ENCODE measurements at places on chromosomes 3 and 15.

- DNase-seq = no peak
Observed at GRCh38 chr3:184377374-184377773, 633 bp downstream of the THPO start.

- no peak for DNase-seq
Observed at GRCh38 chr3:146747051-146747450, 141.9 kb upstream of the PLSCR5 start.

GRCh38 chr3:17329927-17330326, 412.5 kb downstream of the TBC1D5 start:
- DNase-seq = no peak

GRCh38 chr15:47856071-47856470, 138.8 kb downstream of the SEMA6D start:
- no peak for DNase-seq

GRCh38 chr3:63193647-63194046, 84.5 kb upstream of the SYNPR start:
- no peak for DNase-seq

- no peak for DNase-seq
Observed at GRCh38 chr3:158785972-158786371, 15.9 kb upstream of the MFSD1 start.

DNA sequence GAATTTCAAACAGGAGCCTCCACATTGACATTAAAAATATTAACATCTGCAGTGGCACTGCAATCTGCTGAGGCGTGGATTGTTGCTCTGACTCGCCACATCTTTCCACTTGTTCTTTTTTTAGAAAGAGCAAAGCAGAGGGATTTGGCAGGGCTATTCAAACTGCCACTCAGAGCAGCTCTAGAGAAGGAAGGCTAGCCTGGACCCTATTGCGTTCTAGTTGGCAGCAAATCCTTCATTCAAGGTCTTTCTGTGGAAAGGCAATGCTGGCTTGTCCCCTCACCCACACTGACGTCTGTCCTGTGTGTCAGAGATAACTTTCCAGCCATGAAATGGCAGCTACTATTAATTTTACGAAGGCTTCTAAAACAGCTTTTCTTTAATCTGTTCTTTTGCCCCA, 483.2 kb upstream of the SGO1 start:
- no peak for DNase-seq

DNA sequence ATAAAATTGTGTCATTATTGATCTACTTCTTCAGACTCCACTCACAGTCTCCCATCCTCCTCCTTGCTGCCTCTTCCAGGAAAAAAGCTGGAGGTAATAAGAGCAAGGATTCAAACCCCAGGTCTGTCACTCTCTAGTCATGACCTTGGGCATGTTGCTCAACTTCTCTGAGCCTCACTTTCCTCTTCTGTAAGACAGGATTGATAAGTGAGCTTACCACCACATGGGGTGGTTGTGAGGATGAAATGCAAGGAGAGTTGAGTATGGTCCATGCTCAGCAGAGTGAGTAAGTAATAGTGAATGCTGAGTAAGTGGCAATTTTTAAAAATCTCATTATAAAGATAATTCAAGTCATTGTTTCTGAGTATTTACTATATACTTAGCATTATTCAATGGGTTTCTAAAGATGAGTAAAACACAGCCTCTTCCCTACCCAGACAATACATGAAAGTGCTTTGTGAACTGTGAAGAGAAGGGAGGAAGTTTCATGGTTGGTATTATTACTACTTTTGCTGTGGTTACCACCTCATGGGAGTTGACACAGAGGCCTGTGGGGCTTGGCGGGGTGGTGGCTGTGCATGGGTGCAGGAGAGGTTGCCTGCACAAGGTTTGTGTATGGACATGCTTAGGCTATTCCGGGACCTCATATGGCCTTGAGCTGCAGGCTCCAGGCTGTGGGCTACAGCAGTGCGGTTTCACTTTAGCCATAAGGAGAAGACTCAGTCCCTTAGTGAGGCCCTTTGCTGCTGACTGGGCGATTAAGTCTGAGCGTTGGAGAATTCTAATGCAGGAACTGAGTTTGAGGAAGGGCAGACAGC, 30.0 kb downstream of the SLC6A11 start:
- DNase-seq = no peak

DNA sequence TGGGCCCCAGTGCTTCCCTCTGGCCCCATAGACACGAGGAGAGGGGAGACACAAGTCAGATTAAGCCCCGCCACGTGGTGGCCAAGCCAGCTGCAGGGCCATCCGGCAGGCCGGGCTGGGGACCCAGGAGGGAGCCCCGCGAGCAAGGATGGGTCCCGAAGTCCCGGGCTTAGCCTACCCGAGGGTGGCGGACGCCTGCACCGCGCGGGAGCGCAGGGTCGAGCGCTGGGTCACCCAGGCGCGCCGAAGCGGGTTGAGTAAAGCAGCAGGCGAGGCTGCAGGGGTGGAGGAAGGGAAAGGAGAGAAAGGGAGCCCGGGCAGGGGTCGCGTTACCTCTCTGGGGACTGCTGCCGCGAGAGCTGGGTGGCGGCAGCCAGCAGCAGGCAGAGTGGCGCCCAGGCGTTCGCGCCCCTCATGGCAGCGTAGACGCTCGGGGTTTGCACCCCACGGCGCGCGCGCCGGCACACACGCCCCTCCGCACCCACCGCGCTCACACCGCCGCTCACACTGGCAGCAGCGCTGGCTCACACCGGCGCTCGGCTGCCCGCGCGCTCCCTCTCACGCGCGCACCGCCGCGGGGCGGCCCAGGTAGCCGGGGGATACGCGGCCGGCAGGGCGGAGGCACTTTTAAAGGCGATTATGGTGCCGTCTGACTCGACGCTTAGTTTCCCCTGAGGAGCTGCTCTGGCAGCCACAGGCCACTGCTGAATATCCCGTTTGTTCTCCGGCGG, at the start of gene PCOLCE2:
TSS of gene PCOLCE2 (minus strand) at position 603 of the 731 bp plus-strand sequence. CDS start at position 416, 187 bp downstream.
- DNase-seq = no peak

DNA sequence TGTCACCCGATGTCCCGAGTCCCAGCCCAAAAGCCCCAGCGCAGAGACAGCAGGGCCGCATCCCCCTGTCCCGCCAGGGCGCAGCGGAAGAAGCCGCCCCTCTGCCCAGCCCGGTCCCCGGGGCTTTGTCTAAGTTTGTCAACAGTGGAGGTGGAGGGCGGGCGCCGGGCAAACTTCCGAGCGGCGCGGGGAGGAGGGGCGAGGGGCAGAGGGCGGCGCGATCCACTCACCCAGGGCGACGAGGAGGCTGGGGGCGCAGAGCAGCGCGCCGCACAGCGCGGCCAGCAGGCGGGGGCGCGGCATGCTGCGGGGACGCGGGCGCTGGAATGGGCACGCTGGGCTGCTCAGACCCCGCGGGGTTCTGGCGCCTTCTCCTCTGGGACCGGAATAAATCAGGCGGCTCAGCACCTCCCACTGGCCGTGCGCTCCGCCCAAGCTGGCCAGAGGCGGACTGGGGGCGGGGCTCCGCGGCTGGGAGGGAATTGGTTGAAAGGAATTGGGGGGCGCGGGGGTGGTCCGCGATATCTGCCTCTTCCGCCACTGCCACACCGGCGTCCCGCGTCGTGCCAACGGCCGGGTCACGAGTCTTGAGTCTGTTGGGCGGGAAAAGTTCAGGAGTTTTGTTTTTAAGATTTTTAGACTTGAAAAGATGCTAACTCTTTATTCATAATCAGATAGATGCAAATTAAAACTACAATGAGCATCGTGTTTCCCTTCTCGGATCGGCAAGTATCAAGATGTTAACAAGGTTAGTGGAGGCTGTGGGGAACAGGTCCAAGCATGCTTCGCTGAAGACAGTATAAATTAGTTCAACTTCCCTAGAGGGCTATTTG, at the start of gene MFGE8:
TSS of gene MFGE8 (minus strand) at position 363 of the 833 bp plus-strand sequence. CDS start at position 303, 60 bp downstream.
- DNase-seq = peak; percentile 67

DNA sequence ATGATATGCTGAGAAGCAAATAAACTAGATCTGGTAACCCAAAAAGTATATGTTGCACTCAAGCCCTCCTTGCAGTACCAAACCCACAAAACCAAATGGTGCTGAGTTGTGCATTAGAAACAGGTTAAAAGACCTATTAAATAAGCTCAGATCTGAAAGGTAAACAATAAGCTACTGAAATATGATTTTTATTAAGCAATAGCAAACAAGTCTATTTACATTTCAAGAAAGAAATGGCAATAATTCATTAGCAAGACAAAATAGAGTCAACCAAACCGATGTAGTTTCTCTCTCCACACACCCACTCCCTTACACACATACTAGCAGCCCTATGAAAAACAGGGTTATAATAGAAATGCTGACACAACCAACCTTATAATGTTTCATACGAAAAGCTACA, 760.3 kb downstream of the FHIT start:
- DNase-seq = no peak

- DNase-seq = peak; percentile 30
Observed at GRCh38 chr3:196186651-196187573, 24.3 kb downstream of the ZDHHC19 start.

GRCh38 chr15:33149919-33150318, 44.6 kb downstream of the FMN1 start:
- DNase-seq = no peak

DNA sequence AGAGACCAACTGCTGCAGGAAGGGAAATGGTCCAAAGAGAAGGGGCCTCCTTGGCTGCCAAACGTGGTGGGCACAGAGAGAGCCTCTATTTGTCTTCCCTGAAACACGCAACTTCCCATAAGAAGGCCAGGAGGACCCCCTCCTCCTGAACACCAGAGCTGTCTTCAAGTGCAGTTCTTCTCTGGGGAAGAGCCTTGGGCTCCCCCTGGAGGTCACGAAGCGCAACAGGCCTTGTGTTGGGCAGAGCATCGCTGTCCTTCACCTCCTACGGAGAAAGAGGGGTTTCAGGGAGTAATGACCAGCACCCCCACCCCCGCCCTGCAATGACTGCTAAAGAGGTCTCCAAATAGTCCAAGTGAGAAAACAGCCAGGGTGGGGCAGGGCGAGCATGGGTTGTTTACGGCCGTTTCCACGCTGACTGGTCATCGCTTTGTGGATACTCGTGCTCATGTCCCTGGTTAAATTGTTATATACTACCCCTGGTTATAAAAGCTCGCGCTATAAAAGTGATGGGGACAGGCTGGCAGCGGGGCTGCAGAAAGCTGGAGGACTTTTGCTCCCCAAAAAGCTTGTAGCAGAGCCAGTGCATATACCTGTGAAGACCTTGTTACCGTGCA, 397.5 kb upstream of the ATP10A start:
- no peak for DNase-seq

DNA sequence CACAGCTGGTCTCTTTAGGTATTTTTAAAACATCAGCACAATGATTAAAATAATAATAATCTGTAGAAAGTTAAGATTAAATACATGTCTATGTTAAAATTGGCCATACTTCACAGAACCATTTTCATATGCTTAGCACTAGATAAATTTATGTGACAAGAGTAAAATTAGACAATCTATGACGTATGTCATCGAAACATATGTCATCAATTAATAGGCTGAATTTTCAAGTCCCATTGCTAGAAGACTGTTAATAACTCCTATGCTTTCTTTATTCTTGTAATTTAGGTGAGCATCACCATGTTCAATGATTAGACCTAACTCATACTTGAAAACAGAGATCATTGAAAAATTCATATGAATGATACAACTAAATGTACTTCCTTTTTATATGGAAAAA, 593.3 kb upstream of the KCNMB2 start:
- no peak for DNase-seq

DNA sequence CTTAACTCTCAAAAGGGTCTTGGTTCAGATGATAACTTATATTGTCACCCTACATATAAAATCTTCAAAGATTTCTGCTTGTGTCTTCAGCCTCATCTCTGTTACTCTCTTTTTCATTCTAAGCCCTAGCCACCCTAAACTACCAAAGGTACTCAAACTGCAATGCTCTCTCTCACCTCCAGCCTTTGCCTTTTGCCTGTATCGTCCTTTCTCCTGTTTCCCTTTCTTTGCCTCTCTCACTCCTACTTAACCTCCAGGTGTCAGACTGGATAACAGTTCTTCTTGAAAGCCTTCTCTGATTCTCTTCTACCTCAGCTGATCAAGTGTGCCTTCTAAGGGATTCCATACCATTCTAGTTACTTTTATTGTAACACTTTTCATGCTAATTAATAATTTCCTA, 149.8 kb downstream of the SERPINI1 start:
- DNase-seq = no peak

DNA sequence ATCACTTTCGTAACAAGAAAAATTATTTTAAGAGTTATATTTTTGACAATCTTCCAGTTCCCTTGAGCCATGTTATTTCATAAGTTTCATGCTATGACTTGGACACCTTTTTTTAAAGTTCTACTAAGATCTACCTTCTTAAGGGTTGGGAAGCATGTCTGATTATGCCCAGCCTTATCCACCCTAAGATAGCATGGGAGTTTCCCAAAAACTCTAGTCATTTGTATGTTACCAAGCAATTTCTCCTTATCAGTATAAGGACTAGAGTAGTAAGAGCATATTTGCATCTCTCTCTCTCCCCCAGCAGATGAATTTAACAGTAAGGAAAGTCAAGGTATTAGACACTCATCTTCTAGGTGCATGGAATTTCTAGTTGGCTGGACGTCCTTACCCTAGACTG, 85.1 kb upstream of the NTRK3 start:
- no peak for DNase-seq

DNA sequence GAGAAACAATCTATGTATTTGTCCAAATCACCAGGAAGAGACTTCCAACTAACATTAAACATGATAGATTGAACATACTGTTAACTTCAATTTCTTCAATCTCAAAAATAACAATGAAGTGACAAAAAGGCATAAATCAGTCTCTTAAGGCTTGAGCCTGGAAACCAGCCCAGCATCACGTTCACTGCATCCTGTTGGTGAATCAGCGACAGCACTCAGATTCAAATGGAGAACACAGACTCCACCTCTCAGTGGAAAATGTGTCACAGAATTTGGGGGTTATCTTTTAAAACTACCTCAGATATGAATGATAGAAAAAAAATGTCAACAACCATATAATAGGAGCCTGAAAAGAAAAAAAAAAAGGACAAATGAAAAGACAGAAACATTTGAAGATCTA, 212.0 kb downstream of the MINAR1 start:
- DNase-seq = no peak

- DNase-seq = no peak
Observed at GRCh38 chr3:170558427-170558826, 27.4 kb downstream of the SLC7A14 start.

GRCh38 chr15:58556028-58556361, 124.2 kb downstream of the LIPC start:
- no peak for DNase-seq

DNA sequence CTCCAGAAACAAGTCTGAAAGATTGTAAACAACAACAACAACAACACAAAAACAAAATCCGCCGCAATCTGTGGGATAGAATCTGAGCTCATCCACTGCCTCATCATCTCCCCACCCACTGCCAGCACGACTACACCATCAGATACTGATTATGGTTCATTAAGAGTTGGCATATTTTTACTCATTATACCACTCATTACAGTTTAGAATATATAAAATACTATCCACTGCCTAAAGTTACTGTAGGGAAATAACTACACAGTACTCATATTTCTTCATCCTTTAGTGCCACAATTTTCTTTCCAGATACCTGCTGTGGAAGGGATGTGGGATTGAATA, 152.5 kb upstream of the PEX5L start:
- no peak for DNase-seq

DNA sequence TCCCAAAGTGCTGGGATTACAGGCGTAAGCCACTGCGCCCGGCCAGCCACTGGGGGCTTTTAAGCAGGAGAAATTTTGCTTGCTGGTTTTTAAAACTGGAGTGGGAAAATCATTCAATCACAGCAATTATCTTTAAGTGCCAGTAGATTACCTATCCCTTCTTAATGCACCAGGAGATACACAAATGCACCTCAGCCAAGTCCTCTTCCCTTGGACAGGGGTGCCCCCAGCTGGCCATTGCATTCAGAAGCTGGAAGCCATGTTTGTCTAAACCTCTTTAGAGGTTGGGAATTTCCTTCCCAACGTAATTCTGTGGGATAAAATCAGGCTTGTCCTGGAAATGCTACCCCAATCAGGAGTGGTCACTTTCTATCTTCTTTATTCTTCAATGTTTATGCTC, 26.6 kb downstream of the MIX23 start:
- peak; percentile 25 for DNase-seq
